IPS DF 19.7 (cell line): ENCODE measurements at places on chromosomes 7 and 10.

DNA sequence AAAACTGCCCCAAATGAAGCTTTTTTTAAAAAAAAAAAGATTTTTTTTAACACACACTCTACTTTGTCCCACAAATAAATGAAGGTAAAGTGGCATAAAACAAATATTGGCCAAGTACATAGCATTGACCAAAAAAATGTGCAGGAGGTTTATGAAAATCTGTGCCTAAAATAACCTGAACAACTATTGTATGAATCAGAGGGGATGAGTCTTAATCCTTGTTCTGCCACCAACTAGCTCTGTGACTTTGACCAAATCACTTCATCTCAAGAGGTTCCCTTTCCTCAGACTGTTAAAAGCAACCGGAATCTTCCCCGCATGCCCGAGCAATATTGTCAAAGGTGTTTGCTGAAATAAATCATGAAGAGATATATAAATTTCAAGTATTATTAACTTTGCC lies 150.4 kb upstream of the NEBL start:
- DNase-seq, result no peak

DNA sequence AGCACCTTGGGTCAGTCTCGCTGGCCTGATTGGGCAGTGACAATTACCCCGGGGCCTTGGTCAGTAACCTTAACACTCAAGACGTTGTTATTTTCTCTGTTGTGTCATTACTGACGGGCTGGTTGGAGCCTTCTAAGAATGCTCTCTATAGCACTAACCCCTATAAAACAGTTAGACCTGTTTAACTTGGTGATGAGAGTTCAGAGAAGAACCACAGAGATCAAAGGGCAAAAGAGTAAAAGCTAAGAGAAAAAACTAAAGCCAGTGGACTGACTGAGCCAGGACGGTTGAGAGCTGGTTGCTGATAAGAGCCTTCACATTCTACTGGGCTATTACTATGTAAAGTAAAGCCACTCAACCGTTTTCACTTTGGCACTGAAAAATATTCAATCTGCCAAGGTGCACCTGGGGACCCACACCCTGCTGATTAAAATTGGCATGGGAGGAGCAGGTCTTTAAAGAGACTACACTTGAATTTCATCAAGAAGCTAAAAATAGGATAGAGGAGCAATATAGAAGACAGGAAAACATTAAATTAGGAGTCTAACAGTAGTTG lies 13.6 kb upstream of the ITGB1 start:
- no peak for DNase-seq

- no peak for DNase-seq
These were observed 555.7 kb downstream of the PTPRN2 start for GRCh38 chr7:158031867-158032308.

DNA sequence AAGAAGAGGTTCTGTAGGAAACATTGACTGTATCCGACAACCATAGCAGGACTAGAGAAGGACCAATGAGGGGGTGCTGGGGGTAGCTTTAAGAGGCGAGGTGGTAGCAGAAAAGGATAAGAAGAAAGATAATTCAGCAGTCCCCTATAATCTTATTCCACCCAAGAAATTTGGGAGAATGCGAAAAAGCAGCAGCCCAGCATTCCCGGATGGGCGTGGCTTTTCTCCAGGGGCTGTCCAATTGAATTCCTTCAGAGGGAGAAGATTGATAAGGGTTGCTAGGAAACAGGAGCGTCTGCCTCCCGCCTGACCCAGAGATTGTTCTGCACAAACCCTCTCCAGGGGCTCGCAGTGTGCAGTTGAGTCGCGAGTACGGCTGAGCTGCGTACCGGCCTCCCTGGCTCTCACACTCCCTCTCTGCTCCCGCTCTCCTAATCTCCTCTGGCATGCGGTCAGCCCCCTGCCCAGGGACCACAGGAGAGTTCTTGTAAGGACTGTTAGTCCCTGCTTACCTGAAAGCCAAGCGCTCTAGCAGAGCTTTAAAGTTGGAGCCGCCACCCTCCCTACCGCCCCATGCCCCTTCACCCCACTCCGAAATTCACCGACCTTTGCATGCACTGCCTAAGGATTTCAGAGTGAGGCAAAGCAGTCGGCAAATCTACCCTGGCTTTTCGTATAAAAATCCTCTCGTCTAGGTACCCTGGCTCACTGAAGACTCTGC lies at the start of gene GRM3:
Gene GRM3 (plus strand): TSS at position 349 of the 721 bp plus-strand sequence. CDS start 121,237 bp downstream, outside the sequence.
- DNase-seq, result no peak

DNA sequence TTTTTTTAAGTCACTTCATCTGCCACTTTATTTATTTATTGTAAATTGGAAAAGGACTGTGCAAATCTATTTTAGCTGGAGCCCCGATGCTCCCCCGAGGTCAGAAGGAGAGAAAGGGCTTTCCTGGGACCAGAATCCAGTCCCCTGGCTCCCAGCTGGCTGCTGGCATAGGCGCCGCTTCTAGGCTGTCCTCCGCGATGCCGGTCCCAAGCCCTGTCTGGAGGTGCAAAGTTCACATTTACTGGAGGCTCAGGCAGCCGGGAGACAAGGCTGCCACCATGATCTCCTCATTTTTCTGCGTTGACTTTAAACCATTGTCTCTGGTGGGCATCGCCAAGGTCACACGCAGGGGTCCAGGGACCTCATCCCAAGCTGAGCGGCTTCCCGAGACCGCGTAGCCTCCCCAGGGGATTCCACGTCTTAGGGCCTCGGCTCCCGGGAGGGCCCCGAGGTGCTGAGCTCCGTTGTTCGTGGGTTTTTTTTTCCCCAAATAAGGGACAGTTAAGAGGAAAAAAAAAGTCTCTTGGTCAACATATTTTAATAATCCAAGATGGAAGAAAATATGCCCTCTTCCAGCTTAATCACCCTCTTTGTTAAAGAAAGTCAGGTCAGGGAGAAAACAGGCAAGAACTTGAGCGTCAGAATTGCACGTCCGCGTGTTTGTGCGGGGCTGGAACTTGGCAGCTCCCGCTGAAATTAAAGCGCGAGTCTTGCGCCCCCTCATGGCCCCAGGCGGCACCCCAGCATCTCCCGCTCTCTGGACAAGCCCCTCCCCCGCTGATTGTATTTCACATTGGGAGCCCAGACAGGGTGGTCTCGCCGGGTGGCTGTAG lies 11.9 kb downstream of the RGR start:
- peak; percentile 45 for DNase-seq
